ENCODE measurements at places on chromosomes 1 and 21.

DNA sequence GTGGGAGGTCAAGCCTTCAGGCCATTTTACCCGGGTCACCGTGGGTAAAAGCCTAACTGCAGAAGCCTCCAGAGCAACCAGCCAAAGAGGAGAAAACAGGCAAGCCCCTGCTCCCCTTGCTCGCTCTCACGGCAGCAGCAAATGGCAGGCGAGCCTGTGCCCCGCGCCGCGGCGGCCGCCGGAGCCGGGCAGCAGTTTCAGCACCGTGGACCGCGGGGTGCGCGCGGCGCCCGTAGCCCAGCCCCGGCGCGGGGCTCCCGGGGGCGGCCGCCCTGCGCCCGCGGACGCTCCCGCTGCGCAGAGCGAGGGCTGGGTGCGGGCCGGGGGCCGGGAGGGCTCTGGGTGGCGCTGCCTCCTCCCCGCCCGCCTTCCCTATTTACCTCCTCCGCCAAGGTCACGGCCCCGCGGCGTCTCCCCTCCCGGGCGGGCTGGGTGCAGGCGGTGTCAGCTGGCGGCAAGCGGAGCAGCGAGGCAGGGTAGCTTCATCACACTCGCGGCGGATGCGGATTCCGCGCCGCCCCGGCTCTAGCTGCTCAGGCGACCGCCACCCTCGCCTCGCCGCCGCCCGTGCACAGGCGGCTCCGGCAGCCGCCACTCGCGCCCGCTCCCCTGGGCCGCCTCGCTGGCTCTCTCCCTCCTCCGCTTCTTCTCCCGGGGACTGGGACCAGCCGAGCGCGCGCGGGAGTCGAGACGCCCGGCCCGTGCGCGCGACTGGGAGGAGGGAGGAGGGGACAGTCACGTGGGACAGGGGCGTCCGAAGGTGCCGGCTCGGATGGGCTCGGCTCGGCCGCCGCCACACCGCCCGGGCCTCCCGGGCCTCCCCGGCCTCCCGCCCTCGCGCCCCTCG, at the start of gene RGS7:
Gene RGS7 (minus strand): TSS at position 687 of the 847 bp plus-strand sequence.
- DNase-seq = peak; percentile 29

DNA sequence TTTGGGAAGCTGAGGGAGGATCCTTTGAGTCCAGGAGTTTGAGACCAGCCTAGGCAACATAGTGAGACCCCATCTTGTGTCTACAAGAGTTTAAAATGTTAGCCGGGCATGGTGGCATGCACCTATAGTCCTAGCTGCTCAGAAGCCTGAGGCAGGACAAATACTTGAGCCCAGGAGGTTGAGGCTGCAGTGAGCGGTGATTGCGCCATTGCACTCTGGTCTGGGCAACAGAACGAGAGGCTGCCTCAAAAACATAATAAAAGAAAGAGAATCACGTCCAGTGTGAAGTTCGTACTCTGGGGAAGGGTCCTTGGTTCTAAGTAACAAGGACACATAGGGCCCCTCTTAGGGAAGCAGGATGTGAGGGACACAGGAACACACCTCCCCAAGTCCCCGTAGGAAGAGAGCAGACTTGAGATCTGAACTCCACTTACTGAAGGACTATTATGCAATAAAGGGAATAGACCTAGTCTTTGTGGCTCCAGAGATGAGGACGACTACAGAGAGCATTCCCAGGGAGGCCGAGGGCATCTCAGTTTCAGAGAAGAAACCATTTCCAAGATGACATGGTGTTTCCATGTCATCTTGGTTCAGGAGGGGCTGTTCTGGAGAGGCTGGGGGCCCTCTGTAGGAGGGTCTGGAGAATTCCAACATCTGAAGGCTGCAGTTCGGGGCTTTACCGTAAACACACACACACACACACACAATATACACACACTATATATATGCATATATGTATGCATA, 10.8 kb upstream of the ENO1 start:
- no peak for DNase-seq

GRCh38 chr21:16216288-16216962, 486.6 kb downstream of the USP25 start:
- DNase-seq = no peak

GRCh38 chr1:82420584-82420983, 619.9 kb downstream of the ADGRL2 start:
- no peak for DNase-seq

GRCh38 chr1:48678710-48679505, 97.8 kb downstream of the BEND5 start:
- peak; percentile 5 for DNase-seq

- DNase-seq = peak; percentile 31
Measured at GRCh38 chr1:172733815-172734214, 74.9 kb downstream of the FASLG start.

- no peak for DNase-seq
Measured at GRCh38 chr1:91450260-91450659, 45.6 kb upstream of the HFM1 start.

- DNase-seq = no peak
Measured at GRCh38 chr1:240094041-240094722, 2.5 kb downstream of the FMN2 start.

GRCh38 chr1:167486090-167486824, 32.1 kb downstream of the CD247 start:
- DNase-seq = no peak
